Activated CD8-positive, alpha-beta T cell treated with anti-CD3 and anti-CD28 coated beads for 36 hours (primary cell): ENCODE measurements at places on chromosomes 1 and 21.

DNA sequence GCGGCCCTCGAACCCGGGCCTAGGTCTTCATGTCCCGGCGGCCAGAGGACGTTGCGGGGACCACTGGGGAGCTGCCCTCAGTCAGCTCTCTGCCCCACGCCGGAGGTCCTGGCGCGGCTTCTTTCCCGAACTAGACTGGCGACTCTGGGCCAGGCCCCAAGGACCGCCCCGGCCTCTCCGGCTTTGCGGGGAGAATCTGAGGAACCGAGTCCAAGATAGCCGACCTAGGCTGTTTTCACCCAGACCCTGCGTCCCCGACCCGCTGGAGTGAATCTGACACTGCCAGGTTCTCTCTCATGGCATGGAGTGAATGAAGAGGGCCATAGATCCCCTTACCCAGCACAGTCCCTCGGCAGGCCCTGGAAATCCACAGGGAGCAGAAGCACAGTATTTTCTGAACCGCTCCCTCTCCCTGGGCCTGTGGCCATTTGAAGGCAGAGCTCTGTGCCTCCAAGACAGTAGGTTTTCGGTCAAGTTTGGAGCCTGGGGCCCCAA lies 9.9 kb upstream of the BARHL2 start:
- no peak for DNase-seq

GRCh38 chr1:50774759-50775351 lies 185.2 kb downstream of the FAF1 start:
- DNase-seq, result no peak

- no peak for DNase-seq
These were observed 568.5 kb upstream of the B3GALT2 start for GRCh38 chr1:193754732-193755427.

GRCh38 chr21:35349376-35350080 lies 300.4 kb upstream of the RUNX1 start:
- DNase-seq, result no peak

- no peak for DNase-seq
These were observed 310.9 kb downstream of the KIF26B start for GRCh38 chr1:245465666-245466065.

DNA sequence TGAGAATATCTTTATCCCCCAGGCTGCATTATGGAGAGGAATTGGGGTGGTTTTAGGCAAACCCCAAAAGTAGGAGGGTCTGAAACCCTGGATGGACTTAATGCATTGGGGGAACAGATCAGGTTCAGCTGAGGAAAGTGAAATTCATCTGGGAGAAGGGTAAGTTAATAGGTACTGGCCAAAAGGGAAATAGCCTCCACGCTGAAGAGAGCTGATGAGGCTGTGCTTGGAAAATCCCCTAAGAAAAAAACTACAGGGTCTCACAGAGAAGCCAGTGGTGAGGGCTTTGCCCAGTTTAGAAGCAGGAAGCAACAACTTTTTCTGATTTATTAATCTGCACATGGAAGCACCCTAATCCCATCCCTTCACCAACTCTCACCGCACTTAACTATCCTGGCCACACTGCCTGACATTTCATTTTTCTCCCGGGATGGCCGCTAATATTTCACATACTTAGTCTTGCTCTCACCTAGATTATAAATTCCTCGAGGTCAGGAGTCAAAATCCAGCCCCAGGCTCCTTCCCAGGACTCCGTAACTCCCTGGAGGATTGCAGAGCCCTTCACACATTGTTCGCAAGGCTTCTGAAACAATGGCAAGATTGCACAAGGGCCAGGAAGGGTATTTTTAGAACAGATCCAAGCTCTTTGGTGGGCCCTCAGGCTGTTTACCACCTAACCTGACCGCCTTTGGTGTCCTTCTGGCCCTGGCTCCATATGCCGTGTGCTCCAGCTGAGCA lies 60.9 kb upstream of the TARBP1 start:
- DNase-seq, result no peak

GRCh38 chr1:228340686-228341449 lies 65.8 kb downstream of the TRIM11 start:
- DNase-seq, result peak; percentile 24

- no peak for DNase-seq
These were observed 16.9 kb upstream of the SLAMF9 start for GRCh38 chr1:159970932-159971342.

DNA sequence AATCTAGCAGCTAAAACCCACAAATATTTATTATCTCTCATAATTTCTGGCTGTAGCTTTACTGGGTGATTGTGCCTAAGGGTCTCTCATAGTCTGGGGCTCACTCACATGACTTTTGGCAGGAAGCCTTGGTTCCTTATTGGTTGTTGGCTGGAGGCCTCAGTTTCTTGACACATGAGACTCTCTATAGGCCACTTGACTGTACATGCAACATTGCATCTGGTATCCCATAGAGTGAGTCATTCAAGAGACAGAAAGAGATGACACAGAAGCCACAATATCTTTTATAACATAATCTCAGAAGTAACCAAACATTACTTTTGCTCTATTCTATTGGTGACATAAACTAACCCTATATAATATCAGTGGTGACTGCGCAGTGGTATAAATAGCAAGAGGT lies 128.5 kb upstream of the HNRNPU start:
- DNase-seq, result no peak

DNA sequence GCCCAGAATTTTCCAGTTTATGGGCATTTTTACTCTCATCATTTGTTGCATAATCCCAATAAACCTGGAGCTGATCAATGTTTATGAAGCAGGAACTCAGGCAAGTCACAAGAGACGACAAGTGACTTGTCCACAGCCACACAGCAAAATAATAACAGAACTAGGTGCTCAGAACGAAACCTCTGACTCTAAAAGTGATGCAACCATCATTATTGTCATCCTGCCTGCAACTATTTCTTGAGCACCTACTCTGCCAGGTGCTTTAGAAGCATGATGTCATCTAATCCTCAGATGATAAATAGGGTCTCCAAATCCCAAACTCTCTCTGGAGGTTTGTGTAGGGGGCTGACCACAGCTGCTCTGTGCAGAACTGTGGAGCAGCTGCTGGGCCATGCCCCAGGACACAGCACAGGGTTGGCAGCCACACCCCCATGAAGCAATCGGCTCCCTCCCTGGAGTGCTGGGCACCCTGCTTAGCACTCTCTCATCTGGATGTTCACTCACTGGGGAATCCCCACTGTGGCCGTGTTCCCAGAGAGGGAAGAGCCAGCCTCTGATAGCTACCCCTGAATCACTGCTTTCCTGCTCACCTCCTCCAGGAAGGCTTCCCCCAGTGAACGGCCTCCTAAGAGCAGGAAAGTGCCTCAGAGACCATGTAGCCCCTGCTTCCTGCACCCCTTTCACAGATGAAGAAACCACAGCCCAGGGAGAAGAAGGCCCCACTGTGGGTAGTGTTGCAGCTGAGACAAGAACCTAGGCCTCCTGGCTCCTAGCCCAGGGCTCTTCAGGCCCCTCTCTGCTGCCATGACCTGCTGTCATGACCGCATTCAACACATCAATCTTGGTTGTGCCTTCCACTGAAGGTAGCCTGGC lies 2.1 kb downstream of the TTC22 start:
- DNase-seq, result peak; percentile 64

- DNase-seq, result no peak
These were observed 43.5 kb upstream of the SDC3 start for GRCh38 chr1:30952098-30952497.

DNA sequence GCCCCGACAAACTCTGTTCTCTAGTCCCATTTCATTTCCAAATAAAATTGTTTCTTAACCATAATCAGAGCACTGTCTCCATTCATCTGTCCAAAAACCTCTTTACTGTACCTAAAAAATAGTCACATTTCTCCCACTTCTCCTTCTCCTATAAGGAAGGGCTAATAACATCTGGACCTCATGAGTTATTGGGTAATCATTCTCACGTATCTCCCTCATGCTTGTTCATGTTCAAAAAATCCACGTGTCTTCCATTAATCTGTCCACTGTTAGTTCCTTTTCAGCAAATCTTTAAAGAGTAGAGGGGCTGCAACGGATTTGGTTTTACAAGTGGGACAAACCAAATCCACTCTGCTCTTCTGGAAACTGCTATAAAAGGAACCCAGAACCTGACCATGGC lies 1418.8 kb downstream of the MRPL39 start:
- DNase-seq, result no peak

DNA sequence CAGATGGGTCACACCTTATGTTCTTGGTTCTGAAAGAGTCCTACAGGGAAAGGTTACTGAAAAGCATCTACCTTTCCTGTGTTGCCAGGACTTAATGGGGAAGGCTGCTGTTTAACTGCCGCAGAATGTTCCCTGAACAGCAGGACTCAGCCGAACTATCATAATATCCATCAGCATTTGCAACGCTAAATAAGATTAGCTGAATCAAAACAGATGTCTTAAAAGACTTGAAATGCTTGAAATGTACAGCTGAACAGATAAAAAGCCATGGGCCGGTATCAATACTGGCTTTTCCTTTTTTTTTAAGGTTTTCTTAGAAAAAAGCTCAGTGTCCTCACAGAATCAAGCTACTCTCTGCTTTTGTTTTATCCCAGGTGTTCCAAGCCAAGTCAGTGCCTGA lies 19.7 kb upstream of the ATP13A2 start:
- no peak for DNase-seq

DNA sequence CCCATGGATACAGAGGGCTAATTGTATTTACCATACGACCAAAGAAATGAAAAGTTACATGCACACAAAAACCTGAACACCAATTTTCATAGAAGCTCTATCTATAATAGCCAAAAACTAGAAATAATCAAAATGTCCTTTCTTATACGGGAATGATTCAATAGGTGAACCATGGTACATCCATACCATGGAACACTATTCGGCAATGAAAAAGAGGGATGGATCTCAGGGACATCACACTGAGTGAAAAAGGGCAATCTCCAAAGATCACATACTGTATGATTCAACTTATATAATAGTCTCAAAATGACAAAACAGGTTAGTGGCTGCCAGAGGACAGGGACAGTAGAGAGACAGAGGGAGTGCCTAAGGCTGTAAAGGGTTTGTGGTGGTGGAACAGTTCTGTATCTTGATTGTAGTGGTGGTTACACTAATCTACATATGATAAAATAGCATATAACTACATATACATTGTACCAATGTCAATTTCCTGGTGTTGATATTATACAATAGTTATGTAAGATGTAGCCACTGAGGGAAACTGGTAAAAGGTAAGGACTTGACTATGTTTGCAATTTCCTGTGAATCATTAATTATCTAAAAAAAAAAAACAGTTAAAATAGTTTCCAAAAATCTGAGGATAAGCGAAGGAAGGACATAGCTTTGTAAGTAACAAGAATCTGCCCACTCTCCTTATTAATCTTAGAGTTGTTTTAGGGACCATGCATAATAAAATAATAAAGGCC lies 3.7 kb downstream of the RSBN1 start:
- no peak for DNase-seq

GRCh38 chr1:66652556-66652955 lies 99.7 kb upstream of the DYNLT5 start:
- no peak for DNase-seq

DNA sequence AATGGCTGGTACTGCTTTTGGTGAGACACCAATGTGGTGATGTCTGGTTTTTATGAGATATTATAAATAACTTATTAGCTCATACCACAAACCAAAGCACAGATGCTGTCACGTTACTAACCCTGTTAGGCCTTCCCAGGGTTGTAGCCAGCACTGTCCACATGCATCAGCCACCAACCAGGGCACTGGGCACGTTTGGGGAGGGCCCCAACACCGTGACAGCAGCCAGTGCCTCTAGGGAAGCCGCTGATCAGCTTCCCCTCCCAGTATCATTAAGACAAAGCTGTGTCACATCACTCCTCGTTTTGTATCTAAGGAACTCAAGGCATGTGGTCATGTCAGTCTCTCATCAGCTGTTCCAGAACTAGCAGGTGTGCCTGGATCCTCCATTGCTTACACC lies 13.9 kb downstream of the URB1 start:
- DNase-seq, result no peak

GRCh38 chr1:223225481-223225880 lies 82.4 kb upstream of the TLR5 start:
- DNase-seq, result no peak

GRCh38 chr1:20739225-20739624 lies 6.7 kb upstream of the SH2D5 start:
- no peak for DNase-seq

- no peak for DNase-seq
These were observed 88.9 kb upstream of the HAO2 start for GRCh38 chr1:119279456-119280381.

GRCh38 chr1:22801761-22802160 lies 91.1 kb downstream of the EPHB2 start:
- no peak for DNase-seq

GRCh38 chr1:45623972-45624371 lies at the start of gene CCDC17:
Gene CCDC17 (minus strand): TSS chr1:45624054. CDS start chr1:45623909, 145 bp downstream.
- no peak for DNase-seq

DNA sequence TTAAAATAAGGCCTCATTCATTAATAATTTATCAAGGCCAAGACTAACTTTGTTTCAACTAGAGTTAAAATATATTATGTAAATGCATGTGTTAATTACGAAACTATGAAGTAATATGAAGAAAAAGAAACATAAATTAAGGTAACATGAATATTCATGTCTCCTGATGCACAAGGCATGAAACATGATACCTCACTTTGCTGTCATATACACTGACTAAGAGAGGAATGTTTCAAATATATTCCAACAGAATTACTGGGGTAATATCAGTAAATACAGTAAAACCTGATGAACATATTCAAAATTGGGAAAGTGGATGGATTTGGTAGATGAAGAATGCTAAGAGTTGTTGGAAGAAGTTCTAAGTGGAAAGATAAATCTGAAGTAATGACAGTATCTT lies 274.6 kb downstream of the LRRC7 start:
- no peak for DNase-seq

GRCh38 chr1:204760757-204761156 lies 75.2 kb upstream of the LRRN2 start:
- DNase-seq, result no peak

- no peak for DNase-seq
These were observed 118.1 kb upstream of the PPP2R5A start for GRCh38 chr1:212167098-212167497.

- peak; percentile 21 for DNase-seq
These were observed 3.8 kb upstream of the PARS2 start for GRCh38 chr1:54768093-54768492.

GRCh38 chr1:230905733-230906132 lies 37.4 kb upstream of the C1orf198 start:
- no peak for DNase-seq
